Fibroblast of gingiva (primary cell): ENCODE measurements at places on chromosomes 2 and 18.

GRCh38 chr2:238523158-238524110 is 96.7 kb downstream of the ASB1 start:
- peak; percentile 95 for DNase-seq

DNA sequence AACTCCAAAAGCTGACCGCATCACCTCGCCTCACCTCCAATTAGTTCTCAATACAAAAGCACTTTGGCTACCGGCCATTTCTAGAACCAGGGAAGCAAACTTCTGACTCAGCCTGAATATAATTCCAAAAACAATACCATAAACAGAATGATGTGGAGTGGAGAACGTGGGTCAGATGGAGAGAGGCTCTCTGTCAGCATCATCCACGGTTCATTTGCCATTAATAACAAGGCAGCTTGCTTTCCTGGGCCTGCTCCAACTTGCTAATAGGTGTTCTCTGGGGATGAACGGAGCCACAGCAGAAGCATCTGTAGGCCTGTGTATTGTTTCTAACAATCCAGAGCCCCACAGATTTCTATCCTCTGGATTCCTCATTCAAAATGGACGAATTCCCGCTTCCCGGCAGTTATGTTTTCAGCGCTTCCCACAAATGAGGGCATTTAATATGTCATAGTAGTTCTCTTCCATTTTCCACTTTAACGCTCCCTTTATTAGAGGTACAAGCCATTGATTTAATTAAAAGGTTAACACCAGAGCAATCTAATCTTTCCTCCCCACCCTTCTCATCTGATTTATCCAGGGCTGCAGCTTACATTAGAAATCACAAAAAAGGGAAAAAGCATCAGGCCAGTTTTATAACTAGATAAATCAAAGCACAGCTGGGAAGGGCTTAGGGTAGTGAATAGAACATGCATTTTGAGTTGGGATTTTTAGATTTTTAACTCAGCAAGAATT is 23.2 kb upstream of the CNTNAP5 start:
- no peak for DNase-seq

- DNase-seq = peak; percentile 87
Measured at GRCh38 chr2:15169326-15170069, 391.6 kb downstream of the NBAS start.

DNA sequence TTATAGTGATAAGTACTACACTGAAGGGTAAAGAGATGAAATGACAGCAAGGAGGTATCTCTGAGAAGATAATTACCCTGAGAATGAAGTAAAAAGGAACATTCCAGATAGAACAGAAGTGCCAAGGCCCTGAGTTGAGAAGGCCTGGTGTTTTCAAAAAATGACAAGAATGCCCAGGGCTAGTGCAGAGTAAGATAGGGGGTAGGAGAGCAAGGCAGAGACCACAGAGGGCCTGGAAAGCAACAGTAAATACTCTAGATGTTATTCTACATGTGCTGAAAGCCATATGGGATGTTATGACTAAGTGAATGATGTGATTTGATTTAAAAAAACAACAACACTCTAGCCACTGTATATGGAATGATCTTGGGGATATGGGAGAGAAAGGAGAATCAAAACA is 52.3 kb downstream of the BAZ2B start:
- no peak for DNase-seq

DNA sequence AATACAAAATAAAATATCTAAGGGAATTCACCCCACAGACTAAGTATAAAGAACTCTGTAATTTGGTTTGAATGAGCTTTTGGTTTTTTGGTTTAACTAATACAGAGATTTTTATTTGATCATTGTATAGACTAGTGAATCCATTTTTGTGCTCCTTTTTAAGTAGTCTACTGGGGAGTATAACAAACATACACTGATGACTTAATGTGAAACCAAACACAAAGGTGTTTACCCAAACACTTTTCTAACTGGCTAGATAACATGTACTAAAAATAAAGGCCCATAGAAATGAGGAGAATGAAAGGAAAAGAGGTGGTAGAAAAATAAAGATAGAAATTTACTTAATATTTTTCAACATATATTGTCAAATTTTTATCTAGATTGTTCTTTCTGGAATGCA is 146.0 kb downstream of the NRXN1 start:
- DNase-seq = no peak

- DNase-seq = no peak
Measured at GRCh38 chr2:240135706-240136012, 446 bp downstream of the COPS9 start.

GRCh38 chr2:173545364-173545763 is 190.7 kb downstream of the CDCA7 start:
- no peak for DNase-seq

- DNase-seq = no peak
Measured at GRCh38 chr2:187446711-187447110, 1.3 kb downstream of the CALCRL start.

DNA sequence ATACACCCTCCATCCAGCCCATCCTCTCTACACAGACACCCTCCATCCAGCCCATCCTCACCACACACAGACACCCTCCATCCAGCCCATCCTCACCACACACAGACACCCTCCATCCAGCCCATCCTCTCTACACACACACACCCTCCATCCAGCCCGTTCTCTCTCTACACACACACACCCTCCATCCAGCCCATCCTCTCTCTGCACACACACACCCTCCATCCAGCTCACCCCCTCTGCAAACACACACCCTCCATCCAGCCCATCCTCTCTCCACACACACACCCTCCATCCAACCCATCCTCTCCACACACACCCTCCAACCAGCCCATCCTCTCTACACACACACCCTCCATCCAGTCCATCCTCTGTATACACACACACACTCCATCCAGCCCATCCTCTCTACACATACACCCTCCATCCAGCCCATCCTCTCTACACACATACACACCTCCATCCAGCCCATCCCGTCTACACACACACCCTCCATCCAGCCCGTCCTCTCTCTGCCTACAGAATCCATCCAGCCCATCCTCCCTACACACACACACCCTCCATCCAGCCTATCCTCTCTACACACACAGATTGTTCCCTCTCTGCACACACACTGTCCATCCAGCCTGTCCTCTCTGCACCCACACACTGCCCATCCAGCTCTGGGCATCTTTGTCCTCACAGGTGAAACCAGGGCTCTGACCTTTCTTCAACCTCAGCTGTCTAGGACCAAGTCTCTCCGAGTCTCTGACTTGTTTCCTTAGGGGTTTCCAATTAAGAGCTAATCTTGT is 81.2 kb downstream of the EIPR1 start:
- DNase-seq = no peak

- DNase-seq = no peak
Measured at GRCh38 chr2:99376254-99376864, 39.2 kb downstream of the EIF5B start.

DNA sequence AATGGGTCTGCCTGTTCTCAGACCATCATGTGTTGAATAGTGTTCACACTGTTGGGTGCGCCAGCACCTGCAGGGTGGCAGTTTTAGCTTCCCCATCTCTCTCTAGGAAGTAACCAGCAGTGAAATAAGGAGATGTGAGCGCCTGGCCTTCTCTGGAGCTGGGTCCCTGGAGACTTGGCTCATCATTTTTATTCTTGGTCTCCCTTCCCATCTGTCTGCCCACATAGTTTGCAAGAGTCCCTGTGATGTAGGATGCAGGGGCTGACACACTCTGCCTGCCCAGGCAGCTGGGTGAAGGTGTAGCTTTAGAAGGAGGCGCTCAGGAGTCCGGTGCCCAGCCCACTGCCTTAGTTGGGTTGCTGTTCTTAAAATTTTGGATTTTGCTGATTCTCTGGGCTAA is 172.2 kb downstream of the LDLRAD4 start:
- no peak for DNase-seq

DNA sequence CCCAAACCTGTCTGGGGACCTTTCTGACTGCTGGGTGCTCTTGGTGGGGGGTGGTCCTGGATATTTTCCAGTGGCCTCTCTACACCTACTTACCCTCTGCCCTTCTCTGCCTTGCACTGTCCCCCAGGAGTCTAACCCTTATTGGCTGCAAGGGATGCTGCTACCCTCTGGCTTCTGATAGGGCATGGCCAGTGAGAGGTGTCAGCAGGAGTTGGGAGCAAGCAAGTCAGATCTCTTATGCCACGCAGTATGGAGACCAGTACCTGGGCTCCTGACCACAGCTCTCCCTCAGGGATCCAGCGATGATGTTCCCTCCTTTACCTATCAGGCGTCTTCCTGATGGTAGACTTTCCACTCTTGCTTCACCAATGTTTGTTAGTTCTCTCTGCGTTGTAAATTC is 373.7 kb downstream of the SOCS6 start:
- DNase-seq = no peak

DNA sequence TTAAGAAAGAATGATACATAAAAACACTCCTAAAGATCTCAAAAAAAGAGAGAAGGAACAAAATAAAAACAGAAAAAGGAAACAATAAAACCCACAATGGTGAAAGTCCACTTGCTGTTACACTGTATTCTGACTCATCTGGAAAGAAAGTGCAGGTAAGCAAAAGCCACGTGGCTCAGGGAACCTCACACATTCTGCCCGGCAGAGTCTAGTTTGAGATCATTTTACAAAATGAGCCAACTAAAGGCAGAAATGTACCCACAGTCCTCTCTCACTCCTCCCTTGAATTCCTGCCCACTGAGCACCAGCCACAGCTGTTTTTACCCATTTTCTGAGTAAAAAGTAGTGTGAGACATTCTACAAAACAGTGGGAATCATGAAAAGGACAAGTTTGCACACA is 10.0 kb downstream of the KCNH7 start:
- no peak for DNase-seq

- peak; percentile 98 for DNase-seq
Measured at GRCh38 chr2:180040146-180040925, 33.2 kb upstream of the CWC22 start.

GRCh38 chr2:197215748-197216360 is 94.7 kb downstream of the ANKRD44 start:
- DNase-seq = no peak

GRCh38 chr2:159774370-159774990 is 23.5 kb downstream of the CD302 start:
- no peak for DNase-seq

DNA sequence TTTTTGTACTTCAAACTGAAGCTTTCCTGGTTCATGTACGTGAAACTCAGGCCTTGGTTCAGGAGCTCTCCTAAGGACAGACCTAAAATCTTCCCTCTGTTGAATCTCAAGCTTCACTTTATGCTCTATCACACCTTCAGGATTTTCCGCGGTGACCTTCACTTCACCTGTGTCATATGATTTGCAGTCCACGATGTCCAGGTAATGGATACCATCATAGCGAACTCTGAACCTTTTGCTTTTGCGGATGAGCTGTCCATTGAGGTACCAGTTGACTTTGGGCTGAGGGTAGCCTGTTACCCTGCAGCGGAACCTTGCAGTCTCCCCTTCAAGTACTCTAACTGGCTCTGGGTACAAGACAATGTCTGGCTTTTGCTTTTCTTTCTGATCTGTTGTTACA is 31.2 kb downstream of the TTN start:
- DNase-seq = no peak

DNA sequence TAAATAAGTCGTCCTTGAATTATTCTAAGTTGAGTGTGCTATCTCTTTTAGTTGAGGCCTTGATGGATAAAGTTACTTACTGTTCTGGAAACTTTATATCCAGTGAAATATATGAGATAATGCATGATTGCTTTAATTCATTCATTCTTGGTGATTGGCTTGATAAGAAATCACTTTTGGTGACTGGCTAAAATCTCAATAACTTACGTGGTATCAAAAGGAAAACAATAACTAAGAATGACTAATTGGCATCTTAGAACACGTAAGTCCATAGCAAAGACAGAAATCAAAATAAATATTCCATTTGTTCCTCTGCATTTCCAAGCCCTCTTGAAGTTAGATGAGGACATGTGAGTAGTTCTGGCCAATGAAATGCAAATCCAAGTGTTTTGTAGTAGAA is 251.6 kb downstream of the NUP35 start:
- DNase-seq = no peak

GRCh38 chr2:232022718-232023117 is 61.2 kb downstream of the DIS3L2 start:
- DNase-seq = no peak

DNA sequence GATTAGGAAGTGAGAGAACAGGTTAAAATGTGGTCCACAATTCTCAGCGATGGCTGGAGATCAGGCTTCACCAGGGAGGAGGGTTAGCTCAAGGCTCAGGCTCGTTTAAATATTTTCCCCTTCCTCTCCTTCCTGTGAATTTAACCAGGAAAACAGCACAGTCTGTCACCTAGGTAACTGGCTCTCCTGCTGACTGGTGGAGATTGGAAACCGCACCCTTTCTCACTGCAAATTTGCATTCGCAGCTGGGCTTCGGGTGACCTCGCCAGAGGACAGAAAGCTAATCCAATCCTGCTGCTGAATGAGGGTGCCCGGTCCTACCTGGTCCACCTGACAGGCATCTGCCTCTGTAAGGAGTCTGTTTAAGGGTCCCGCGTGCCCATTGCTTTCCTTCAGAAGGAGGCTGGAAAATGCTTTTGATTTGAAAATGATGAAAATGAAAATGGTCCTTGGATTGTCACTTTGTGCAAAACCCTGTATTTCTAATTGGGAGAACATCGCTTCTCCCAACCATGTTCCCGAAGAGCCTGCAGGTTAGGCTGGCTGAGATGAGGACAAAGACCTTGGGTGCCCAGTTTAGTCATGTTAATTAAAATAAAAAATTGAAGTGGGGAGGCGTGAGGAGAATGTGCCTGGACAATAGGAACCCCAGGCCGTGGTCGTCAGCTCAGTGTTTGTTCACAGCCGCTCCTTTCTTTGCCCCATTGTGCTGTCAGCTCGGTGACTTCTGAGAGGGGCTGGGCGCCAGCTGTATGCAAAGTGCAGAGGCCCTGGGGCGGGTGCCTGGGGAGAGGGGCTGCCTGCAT is 43.4 kb upstream of the MTCL1 start:
- no peak for DNase-seq

DNA sequence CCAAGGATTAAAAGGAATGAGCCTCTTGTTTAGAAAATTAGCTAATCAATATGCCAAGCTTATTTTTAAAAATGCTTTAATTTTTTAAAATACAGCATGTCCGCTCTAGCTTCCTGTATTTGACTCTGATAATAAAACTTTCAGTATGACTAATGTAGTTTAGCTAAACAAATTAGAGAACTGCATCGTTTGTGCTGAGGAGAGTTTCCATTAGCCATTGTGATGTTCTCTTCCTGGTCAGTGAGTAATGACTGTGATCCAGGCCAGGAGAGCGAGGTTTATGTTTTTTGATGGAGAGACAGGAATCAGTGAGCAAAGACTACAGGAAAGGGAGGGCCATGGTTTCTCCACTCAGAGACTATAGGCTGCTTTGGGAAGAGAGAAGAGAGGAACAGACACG is 237.2 kb upstream of the ETAA1 start:
- DNase-seq = no peak

DNA sequence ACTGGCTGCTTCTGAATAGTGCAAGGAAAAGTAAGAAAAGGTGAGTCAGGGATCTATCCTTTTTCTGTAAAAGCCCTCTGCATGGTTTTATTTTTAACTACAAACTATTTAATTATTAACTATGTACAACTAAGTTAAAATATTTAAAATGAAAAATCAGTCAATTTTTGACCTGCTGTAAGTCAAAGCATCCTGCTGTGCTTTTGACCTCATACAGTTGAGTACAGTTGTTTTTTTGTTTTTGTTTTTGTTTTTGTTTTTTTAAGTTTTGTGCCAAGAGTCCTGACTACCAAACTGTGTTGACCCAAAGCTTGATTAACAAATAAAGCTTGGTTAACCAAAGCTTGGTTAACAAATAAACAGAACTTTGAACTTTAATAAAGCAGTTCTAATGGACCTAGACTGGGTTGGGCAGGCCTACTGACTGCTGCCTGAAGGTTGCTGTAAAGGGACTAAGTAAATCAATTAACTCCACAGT is at the start of gene ACMSD:
Gene ACMSD, plus strand, starts transcription at position 474 of the 478 bp plus-strand sequence. CDS start 67 bp downstream, outside the sequence.
- DNase-seq = no peak
